ENCODE measurements at places on chromosomes 4 and X. TPM values are rescaled to one million over a fixed set of nuclear protein-coding genes. Genes with fewer than 3 reads are reported as not detected.

The ZNF157 gene
- total RNA-seq = 0.14 TPM

GRCh38 chrX:48071064-48071985 lies at the start of gene ZNF630:
TSS of gene ZNF630 (minus strand) at chrX:48071640. CDS start at chrX:48066886, 4,754 bp downstream.
- peak; percentile 88 for DNase-seq

DNA sequence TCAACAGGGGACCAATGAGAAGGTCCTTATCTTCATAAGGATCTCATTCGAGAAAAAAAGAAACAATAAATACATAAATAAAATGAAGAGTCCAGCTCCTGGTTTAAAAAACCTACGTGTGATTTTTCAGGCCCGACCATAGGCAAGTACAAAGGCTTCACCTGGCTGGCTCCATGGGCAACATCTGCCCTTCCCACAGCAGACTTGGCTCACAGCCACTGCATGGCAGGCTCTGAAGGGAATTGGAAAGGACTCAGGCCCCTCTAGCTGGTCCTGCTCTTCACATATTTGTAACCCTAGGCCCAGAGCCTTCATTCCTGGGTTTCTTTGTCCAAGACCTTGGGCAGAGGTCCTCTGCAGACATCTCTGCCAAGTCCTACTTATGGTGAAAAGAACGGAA lies 228.1 kb downstream of the QDPR start:
- no peak for DNase-seq

The MAGEA2 gene
- total RNA-seq = not detected

DNA sequence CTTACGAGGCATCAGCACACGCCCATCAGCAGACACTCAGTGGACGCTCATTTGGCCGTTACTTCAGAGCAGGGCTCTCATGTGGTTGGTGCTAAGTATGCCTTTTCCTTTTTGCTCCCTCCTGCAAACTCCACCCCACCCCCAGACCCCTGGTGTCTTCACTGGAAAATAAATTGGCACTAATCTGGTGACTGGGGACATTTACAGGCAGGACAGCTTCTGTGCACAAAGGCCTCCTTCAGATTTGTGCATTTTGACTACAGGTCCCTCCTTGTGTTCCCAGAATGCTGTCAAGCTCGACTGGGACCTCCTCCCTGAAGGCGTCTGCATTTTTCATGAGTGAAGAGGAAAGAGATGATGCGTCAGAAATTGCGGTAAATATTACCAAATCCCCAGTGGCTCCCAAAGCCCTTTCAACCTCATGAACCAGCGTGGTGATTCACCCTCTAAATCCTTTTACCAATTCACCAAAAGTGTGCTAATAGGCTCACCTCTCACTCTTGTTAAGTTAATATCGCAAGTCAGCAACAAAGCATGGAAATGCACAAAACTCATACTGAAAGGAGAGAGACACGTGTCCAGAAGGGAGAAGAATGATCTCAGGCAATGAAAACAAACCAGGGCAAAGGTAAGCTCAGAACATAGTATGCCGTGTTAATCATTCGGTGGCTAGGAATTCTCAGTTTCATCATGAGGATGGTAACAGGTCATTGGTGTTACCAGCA lies 119.0 kb downstream of the NKX6-1 start:
- no peak for DNase-seq

The ENPP6 gene
- 0.83 TPM for total RNA-seq

DNA sequence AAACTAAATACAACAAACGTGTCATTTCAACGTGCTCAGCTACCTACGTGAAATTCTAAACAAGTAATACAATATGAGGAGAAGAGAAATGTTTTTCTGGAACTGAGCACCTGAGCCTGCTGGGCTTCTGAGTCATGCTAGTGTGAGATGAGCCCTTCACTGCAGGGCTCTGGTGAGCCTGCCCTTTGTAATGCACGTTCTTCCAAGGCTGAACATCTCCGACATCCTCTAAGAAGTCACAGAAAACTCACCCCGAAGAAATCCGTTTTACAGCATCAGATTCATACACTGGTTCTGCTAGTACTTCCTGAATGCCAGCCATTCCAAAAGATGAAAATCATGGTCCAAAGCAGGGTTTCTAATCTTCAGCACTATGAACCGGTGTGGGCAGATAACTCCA lies 157.1 kb downstream of the AMELX start:
- DNase-seq = no peak

DNA sequence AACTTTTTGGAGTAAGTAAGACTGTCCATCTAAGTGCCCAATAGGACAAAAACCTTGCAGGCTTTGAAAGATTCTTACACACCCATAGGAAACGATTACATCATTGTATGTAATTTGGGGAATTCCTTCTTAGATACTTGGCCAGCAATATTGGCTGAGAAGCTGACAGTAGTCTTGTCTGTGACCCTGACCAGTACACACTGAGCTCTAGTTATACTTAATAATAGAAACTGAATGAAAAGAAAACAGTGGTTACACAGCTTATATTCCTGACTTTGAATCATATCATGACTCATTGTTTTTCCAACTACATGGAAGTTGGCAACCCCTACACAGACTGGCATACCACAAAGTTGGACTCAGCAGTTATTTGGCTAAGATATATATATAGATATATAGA lies 7.1 kb upstream of the TLR2 start:
- DNase-seq = no peak

The MAGEA1 gene
- total RNA-seq = not detected

The NSUN7 gene
- total RNA-seq = 0.52 TPM
